ENCODE measurements at places on chromosomes 3 and 15.

DNA sequence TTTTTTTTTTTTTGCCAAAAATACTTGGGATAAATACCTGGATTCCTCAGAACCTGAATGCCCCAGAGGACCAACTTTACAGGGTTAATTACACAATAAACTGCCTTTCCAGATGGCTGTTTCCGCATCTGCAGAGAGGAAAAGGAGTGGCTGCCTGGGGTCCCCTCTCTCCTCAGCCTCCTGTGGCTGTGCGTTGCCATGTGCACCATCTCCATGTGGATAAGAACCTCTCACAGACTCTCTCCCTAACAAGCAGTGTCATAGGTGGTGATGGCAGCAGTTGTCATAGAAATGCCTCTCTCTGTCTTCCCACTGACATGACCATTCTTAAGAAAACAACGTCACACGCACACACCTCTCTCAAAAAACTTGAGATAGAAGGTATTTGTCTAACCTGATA, 179.4 kb downstream of the RPLP1 start:
- DNase-seq, result no peak

GRCh38 chr3:142553741-142554140, 24.8 kb downstream of the ATR start:
- DNase-seq, result no peak

DNA sequence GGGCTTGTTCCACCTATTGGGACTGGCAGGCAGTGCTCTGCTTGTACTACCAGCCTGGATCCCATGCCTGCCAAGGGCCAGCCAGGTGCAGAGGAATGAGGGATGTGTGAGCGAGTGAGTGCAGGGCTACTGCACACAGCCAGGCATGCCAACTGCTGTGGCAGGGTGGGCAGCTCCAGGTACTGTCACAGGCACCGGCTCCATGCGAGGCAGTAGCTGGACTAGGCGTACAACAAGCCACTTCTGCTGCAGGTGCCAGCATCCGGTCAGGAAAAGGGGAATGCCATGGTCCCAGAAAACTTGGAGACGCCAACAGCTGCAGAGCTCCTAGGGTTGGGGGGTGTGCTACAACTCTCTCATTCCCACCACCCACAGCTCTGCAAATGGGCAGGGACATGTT, 1356.7 kb downstream of the SI start:
- no peak for DNase-seq

DNA sequence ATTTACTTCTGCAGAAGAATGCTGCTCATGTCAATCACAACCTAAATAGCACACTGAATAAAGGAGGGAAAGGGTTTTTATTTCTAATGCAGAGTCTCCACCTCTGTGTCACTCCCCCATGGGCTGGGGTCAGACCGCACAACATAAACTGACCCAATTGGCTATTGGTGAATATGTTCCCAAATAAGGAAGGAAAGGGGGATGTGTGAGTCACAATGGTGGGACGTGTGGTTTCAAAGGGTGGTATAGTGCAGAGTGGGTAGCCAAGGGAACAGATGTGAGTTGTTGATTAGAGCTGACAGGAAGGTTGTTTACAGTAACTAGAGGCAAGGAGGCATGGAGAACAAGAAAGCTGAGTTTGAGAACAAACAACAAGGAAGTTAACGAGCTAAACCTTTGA, 491.8 kb downstream of the ZPLD1 start:
- DNase-seq, result no peak

DNA sequence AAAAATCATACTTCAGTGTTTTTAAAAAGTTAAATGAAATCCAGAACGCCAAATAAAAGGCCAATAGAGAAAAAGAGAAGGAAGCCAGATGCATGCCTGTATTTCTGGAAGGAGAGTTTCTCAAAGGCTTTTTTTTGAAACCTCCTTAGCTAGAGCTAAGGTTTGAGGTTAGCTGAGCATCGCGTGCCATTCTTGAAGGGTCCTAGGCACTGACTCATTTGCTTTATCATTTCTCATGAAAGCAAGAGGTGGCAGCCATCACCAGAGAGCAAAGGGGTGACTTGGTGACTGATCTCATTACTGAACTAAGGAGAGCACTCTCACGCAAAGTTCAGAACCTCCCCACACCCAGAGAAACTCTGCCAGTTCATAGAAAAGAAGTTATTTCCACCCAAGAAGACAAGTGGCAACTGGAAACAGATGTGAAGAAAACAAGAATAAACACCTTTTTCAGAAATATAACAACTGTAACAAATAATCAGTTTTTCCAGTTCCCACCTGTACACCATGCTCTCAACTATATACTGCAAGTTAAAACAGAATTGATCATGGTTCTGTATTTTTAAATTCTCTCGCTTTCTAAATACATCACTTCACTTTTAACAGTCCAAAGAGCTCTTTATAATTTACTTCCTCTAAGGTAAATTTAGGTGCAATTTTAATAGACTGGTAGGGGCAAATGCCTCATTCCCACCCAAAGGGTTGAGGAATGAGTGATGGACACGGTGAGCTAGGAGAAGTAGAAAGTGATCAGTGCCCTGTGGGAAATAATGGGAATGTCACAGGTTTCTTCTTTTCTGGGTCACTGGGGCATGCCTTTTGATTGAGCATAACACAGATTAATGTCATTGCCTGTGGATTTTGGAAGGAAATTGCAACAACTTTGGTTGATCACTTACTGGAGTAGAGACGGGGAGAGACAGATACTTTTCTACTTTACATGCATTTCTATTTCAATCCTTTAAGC, 24.7 kb downstream of the GPR15 start:
- peak; percentile 32 for DNase-seq
